Activated CD4-positive, alpha-beta T cell treated with anti-CD3 and anti-CD28 coated beads for 36 hours (primary cell): ENCODE measurements at places on chromosomes 4 and X.

- no peaks in the 10 kb centered on the region for H3K4me1 ChIP-seq
- H3K27ac ChIP-seq, result no peak overlapping the region
- peaks cover 2% of the 10 kb centered on the region for H3K27me3 ChIP-seq
- no peaks in the 10 kb centered on the region for H3K36me3 ChIP-seq
Measured at GRCh38 chrX:110509755-110510532, 151.3 kb downstream of the RTL9 start.

- no peaks in the 10 kb centered on the region for H3K36me3 ChIP-seq
- H3K27ac ChIP-seq, result no peak overlapping the region
- no peaks in the 10 kb centered on the region for H3K27me3 ChIP-seq
- H3K4me3 ChIP-seq, result no peak overlapping the region
Measured at GRCh38 chrX:110734894-110735541, 60.6 kb downstream of the CHRDL1 start.

DNA sequence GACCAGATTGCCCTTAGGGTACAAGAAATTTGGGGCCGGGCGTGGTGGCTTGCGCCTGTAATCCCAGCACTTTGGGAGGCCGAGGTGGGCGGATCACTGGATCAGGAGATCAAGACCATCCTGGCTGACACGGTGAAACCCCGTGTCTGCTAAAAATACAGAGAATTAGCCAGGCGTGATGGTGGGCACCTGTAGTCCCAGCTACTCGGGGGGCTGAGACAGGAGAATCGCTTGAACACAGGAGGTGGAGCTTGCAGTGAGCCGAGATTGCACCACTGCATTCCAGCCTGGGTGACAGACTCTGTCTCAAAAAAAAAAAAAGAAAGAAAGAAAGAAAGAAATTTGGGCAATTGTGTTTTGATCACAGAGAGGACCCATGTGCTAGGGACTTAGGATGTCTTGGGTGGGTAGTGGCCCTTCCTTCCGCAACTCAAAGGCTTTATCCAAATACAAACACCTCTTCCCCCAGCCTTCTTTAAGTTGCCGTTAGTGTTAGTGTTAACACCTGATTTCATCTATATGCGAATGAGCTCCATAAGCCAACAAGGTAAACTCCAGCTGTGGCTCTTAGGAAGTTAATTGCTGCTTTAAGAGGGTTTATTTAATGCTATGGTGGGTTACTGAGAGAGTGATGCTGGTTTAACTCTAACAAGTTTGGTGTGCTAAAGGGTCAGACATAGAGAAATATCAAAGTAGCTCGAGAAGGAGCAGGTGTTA lies 8.6 kb upstream of the CCDC110 start:
- H3K27me3 ChIP-seq, result peaks cover 26% of the 10 kb centered on the region
- H3K36me3 ChIP-seq, result no peaks in the 10 kb centered on the region
- H3K27ac ChIP-seq, result no peak overlapping the region
- no peak overlapping the region for H3K4me3 ChIP-seq

DNA sequence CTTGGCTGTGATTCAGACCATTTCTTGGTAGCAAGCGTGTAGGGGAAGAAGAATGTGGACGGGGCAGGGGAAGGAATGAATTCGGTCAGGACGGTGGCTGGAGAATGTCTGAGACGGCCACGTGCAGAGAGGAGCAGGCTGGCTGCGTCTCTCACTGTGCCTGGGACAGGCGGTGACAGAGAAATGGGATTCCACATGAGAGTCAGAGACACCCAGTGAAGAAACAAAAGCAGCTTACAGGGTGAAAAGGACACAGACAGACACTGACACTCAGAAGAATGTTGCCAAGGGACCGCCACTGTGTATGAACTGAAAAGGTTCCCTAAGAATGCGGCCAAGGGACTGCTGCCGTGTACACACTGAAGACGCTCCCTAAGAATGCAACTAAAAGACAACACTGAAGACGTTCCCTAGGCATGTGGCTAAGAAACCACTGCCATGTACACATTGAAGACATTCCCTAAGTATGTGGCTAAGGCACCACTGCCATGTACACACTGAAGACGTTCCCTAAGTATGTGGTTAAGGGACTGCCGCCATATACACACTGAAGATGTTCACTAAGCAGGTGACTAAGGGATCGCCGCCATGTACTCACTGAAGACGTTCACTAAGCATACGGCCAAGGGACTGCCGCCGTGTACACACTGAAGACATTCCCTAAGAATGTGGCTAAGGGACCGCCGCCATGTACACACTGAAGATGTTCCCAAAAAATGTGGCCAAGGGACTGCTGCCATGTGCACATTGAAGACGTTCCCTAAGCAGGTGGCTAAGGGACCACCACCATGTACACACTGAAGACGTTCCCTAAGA lies 49.1 kb downstream of the DHRSX start:
- peaks cover 30% of the 10 kb centered on the region for H3K36me3 ChIP-seq
- H3K27ac ChIP-seq, result no peak overlapping the region
- no peaks in the 10 kb centered on the region for H3K4me1 ChIP-seq
- no peaks in the 10 kb centered on the region for H3K27me3 ChIP-seq

GRCh38 chr4:21415728-21416127 lies 532.8 kb downstream of the KCNIP4 start:
- DNase-seq, result no peak
- H3K4me3 ChIP-seq, result no peak overlapping the region
- no peak overlapping the region for H3K27ac ChIP-seq
- no peaks in the 10 kb centered on the region for H3K27me3 ChIP-seq
- no peaks in the 10 kb centered on the region for H3K4me1 ChIP-seq

DNA sequence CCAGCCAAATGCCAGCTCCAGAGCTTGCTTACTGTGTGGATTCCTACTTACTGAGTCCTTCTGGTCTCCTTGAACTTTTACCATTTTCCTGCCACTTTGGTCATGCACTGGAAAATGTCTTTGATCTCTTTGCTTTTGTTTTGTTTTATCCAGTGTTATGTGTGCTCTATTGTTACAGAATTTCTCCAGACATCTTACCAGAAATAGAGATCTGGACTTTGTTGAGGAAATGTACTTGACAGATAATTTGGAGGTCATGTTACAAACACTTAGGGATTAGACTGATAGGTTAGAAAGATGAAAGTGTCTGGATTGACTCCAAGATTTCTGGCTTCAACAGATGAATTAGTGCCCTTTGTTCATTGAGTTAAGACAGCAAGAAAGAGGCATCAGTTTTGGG lies 5.7 kb upstream of the ZNF330 start:
- H3K27ac ChIP-seq, result no peak overlapping the region
- no peaks in the 10 kb centered on the region for H3K4me1 ChIP-seq
- DNase-seq, result no peak

DNA sequence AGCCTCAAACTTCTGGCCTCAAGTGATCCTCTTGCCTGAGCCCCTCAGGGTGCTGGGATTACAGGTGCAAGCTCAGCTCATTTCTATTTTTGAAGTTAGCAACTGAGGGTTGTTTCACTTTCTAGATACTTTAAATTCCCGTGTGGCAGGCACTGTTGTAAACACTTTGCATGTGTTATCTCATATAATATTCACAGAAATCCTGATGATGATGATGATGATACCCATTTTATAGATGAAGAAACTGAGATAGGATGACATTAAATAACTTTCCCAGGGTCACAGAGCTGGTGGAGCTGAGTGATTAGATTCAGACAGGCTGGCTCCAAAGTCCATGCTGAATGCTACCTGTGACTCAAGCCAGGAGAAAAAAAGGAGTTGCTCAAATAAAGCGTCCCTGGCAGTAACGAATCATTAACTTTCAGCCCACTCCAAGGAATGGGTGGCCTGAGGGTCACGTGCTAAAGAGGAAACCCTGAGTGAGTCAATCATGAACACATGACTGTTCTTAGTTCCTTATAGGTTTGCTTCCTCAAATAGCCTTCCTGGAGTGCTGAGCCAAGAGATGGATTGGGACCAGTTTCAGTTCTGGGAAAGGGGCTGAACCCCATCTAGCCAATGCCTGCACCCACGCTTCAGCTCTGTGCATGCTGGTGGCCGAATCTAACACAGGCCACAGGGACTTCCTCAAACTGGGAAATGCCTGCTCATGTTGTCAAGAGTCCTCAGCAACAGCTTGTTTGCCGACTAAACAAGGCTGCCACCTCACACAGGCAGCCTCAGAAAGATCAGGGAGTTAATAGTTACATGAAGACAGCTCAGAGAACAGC lies 52.8 kb downstream of the RBM47 start:
- DNase-seq, result peak; percentile 35
- no peak overlapping the region for H3K4me3 ChIP-seq
- no peaks in the 10 kb centered on the region for H3K27me3 ChIP-seq
- peaks cover 28% of the 10 kb centered on the region for H3K4me1 ChIP-seq
